CD4-positive, alpha-beta T cell treated with Interleukin-1 beta for 1 hour (primary cell): ENCODE measurements at places on chromosomes 13 and 19.

GRCh38 chr13:107675847-107676550 is 539.3 kb downstream of the LIG4 start:
- DNase-seq: no peak

GRCh38 chr19:13765395-13766094 is 1.2 kb downstream of the MRI1 start:
- DNase-seq: no peak

DNA sequence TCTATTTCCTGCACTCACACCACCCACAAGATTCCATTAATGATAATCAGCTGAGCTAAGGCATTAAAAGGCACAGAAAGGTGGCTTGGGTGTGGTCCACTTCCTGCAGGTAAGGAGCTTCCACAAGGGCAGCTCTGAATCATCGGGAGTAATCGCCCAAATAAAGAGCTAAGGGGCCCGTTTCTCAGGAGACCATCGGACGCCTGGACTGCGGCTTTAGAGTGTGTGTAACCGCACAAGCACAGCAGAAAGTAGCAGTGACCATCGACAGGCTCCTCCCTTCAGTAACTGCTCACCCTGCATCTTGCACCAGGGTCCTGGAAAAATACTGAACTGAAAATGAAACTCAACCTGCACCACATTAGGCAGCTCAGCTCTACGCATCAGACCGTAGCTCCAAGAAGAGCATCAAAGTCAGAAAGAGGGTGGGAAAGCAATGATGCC is 6.0 kb downstream of the STK24 start:
- peak; percentile 59 for DNase-seq

GRCh38 chr13:58960888-58961287 is 1202.8 kb downstream of the DIAPH3 start:
- no peak for DNase-seq

- no peak for DNase-seq
Measured at GRCh38 chr13:97758317-97758716, 195.2 kb upstream of the IPO5 start.

GRCh38 chr13:95954266-95954665 is 98.9 kb downstream of the UGGT2 start:
- DNase-seq: no peak

GRCh38 chr13:47134939-47135489 is 238.2 kb upstream of the HTR2A start:
- no peak for DNase-seq

GRCh38 chr13:113573065-113573464 is 11.5 kb upstream of the TFDP1 start:
- no peak for DNase-seq

DNA sequence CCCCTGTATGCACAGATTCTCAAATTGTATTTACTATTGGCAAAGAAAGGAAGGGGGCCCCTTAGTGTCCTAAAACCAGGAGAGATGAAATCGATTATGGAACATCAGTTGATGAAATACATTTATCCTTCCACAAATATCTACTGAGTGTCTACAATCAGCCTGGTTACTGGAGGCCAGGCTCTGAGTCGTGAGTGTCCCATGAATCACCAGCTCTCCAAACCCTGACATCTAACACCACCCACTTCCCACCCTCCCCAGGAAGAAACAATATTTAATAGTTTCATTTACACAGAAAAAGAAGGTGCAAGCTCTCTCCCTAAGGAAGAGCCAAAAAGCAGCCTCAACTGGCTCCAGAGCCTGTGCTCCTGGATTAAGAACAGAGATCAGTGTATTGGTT is 25.2 kb downstream of the KCTD15 start:
- DNase-seq: no peak

DNA sequence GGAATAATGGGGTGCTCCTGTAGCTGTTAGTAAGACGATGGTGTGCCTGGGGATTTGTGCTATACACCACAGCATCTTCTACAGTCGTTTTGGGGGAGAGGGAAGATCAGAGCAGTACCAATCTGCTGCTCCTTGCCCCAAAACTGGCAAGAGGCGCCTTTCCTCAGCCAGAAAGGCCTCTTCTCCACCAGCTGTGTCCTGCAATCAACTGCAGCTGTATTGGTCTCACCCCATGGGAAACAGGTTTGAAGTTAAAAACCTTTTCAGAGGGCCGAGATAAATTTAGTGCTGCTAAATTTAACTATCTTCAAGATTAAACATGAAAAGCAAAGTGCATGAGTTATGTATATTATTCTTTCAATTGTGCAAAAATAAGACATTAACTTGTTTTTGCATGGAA is 1.2 kb upstream of the RNASEH2B start:
- DNase-seq: no peak

- DNase-seq: no peak
Measured at GRCh38 chr19:38211766-38212165, 12.3 kb downstream of the DPF1 start.

DNA sequence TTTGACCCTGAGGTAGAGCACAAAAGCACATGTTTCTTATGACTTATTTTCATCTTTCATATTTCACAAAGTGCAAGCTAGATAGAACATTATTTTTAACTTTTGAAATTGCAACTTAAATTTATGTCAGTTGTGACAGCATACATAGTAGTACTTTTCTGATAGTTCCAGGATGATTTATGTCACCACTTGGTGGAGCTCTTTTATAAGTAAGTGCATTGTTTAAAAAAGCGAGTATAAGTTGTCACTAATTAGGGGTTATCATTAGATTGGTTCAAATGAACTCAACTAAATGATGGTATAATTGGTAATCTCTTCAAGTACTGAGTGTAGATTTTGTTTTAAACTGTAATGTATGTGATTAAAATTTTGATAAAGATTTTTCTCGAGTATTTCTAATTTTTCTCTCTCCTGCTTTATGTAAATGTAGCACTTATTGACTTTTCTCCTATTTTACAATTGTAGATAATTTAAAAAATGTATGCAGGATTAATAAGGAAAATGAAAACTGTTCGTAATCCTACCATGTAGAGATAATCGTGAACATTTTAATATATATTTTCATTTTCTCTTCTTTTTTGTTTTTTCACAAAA is 31.1 kb downstream of the RB1 start:
- no peak for DNase-seq

DNA sequence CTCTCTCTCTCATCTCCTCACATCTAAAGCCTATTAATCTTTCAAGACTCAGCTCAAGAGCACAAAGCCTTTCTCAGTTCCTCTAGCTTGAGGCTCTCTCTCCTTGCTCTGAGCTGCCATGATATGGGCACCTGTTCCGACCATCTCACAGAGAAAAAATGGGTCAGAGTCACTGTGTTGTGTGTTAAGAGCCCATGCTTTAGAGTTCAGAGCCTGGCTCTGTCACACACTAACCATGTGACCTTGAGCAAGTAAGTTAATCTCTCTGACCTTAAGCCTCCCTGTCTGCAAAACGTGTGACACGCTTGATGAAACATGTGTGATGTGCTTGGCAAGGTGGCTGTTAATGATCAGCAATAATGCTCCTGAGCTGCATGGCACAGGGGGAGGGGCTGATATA is 245.2 kb downstream of the DLEU7 start:
- DNase-seq: no peak

DNA sequence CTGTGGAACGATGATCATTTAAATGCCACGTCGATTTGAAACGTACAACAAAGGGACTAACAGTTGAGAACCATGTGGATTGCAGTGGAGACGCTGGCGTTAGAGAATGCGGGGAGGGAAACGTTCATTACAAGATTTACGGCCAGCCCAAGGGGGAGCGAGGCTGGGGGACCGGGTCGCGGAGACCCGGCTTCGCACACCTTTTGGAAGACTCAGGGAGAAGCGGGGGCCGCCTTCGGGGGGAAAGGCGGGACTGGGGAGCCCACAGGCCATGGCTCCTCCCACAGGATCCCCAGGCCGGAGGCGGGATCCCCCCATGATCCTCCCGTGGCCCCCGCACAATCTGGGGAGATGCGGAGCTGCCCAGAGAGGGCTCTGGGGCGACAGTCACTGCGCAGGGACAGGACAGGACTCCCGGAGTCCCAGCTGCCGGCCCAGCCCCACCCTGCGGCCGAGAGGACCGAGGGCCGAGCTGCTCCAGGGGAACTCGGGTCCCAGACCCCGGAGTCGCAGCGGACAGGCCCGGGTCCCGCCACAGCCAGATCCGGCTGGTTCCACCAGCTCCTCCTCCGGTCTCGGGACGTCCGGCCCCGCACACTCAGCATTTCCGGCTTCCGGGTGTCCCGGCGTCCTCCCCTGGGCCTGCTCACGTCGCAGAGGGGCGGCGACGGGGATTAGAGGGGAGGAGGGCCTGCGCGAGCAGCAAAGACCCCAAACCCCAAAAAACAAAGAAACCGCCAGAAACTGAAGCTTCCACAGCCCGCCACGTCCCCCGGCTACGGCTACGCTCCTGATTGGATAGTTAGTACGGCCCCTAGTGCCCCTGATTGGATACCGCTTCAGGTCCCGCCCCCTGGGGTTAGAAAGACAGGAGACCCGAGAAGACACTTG is 21.1 kb upstream of the OR10H1 start:
- DNase-seq: peak; percentile 96

DNA sequence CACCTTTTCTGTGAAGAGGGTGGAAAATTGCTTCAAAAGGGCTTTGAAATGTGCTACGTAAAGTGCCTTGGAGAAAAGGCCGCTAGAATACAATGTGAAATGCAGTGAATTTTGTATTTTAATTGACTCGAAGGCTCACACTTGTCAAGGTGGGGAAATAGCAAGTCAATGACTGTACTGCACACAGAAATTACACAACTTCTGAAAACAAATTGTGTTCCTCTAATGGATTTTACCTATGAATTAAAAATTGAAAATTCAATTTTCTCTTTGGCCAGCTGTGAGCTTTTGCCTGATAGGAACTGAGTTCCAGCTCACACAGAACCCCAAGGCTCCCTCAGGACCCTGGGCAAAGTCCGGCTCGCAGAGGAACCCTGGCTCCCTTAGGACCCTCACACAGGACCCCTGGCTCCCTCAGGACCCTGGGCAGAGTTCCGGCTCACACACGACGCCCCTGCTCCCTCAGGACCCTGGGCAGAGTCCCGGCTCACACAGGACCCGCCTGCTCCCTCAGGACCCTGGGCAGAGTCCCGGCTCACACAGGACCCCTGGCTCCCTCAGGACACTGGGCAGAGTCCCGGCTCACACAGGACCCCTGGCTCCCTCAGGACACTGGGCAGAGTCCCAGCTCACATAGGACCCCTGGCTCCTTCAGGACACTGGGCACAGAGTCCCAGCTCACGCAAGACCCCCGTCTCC is 324.9 kb downstream of the UQCRFS1 start:
- DNase-seq: no peak

- no peak for DNase-seq
Measured at GRCh38 chr13:35473802-35474201, 2.7 kb downstream of the MAB21L1 start.

DNA sequence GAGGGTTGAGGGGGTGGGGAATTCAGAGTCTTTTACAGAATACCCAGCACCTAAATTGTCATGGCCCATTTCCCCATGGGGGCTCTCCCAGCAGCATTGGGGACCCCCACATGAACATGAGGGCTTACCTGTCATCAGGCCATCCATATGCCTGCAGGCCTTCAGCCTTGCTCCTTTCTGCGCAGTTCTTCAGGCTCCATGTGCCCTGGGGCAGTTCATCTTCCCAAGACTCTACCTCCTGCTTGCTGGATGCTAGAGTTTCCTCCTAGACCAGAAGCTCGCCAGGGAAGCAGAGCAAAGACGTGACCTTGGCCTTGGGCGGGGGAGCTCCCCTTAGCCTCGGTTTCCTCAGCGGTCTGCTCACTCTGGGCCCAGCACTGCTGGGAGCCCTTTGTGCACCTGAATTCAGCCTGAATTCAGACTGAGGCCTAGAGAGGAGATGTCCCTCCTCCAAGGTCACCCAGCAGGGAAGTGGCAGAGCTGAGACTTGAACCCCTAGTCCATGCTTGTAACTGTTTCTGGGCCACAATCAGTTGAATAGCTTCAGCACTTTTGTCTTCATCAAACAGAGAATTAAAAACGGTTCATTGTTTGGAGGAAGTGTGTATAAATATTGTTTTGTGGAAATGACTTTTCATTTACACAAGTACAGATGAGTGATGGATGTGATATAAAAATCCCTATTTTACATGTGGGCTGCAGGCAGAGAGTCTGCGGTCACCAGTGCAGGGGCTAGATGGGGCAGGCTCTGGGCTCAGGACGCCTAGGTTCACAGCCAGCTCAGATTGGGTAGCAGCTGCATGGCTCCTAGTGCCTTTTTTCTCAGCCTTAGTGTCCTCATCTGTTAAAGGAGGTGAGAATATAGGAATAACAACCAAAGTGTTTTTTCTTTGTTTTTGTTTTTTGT is 9.5 kb downstream of the PPP5C start:
- DNase-seq: no peak

- DNase-seq: no peak
Measured at GRCh38 chr19:35455616-35456201, 7.7 kb downstream of the FFAR2 start.

DNA sequence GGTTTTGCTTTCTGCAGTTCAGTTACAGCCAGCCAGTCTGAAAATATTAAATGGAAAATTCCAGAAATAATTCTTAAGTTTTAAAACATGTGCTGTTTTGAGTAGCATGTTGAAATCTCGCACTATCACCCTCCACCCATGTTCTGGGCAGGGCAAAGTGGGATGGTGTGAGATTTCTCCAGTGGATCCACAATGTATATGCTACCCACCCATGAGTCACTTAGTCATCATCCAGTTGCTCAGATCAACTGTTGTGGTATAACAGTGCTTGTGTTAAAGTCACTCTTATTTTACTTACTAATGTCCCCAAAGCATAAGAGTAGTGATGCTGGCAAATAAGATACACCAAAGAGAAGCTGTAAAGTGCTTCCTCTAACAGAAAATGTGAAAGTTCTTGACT is 56.4 kb downstream of the CYSLTR2 start:
- DNase-seq: no peak

GRCh38 chr13:30371649-30372265 is 50.5 kb upstream of the UBE2L5 start:
- DNase-seq: peak; percentile 75
